ENCODE measurements at places on chromosomes 4 and X.
A peak's percentile ranks its signal among the peaks of the same experiment; 100 is the strongest.

DNA sequence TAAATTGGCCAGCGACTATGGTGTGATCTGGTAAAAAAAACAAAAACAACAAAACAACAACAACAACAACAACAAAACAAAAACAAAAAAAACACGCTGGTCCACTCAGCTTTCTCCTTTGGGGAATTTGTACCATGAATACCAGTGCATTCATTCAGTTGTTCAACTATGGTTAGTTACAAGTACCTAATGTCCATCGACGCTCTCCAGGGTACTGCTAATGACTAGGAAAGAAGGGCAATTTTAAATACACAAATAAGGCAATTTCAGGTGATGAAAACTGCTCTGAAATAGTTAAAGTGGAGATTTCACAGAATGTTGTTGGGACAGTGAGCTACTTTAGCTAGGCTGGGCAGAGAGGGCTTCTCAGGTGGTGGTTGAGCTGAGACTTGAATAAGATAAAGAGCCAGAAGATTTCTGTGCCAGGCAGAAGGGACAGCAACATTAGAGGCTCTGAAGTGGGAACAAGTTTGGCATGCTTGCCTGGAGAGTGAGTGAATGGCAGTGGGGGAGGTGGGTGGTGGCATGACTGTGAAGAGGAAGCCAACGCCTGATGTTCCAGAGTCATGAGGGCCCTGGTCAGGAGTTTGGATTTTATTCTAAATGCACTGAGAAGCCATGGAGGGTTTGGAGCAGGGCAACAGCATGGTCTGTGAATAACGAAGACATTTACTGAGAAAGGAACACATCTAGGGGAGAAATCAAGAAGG is 45.9 kb upstream of the PGRMC2 start:
- DNase-seq: no peak

DNA sequence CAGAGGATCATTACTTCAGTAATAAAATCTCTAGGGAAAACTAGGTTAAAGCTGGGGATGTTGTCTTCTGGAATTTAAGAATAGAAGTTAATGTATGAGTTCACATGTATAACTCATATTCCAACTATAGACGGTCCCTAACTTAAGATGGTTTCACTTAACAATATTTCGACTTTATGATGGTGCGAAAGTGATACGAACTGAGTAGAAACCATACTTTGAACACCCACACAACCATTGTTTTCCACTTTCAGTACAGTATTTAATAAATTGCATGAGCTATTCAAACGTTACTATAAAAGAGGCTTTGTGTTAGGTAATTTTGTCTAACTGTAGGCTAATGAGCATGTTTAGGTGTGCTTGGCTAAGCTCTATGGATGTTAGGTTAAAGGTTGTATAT is 38.7 kb downstream of the CCSER1 start:
- DNase-seq: no peak

GRCh38 chrX:108468486-108468885 is 28.8 kb downstream of the COL4A5 start:
- no peak for DNase-seq

DNA sequence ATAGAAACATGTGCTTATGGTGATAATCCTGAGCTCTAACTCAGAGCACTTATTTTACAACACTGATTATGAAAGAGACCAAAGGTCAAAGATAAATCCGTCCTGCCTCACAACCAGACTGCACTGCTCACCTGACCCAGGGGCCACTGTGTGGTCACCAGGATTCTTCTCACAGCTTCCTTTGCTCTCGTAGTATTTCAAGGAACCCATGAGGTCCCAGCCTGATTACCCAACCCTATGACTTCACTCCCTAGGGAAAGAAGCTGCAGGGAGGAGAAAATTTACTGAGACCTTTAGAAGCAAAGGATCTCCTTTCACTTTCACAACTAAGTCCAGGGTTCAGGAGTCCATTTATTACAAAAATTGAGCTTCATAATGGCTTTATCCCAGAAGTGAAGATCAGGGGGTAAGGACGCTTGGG is 9.6 kb downstream of the SLC25A5 start:
- DNase-seq: peak; percentile 85

DNA sequence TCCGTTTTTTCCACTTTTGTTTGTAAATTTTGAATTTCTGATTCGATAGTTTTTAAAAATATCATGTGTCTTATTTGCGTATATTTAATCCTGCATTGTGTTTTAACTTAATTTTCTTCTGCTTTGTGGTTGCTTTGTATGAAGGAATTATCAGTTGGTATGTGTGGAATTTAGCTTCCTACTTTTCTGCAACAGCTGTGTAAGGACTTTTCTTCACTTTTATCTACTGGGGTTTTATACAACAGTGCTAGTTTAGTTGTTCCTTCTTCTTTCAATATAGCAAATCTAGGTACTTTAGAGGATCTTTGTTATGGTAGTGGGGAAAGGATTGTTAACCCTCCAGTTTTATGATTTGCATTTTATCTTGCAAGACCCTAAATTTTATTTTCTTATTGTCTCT is 410.3 kb downstream of the CCSER1 start:
- no peak for DNase-seq

- no peak for DNase-seq
Measured at GRCh38 chr4:120819805-120820437, 102.6 kb downstream of the PRDM5 start.

DNA sequence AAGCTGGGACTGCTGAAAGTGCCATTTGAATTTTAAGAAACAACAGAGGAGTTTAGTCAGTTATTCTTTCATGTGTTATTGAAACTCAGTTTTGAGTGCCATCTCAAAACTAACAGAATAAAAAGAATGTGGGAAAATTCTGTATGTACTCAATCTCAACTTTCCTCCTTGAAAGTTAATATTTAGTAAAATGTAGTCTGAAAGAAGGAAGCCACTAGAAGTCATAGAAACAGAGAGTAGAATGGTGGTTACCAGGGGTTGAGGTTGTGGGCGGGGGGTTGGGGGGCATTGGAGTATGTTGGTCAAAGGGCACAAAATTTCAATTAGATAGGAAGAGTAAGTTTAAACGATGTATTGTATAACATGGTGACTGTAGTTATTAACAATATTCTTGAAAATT is 628.3 kb upstream of the MAGEB2 start:
- DNase-seq: no peak

- DNase-seq: no peak
Measured at GRCh38 chr4:133565379-133565778, 416.3 kb downstream of the PCDH10 start.

DNA sequence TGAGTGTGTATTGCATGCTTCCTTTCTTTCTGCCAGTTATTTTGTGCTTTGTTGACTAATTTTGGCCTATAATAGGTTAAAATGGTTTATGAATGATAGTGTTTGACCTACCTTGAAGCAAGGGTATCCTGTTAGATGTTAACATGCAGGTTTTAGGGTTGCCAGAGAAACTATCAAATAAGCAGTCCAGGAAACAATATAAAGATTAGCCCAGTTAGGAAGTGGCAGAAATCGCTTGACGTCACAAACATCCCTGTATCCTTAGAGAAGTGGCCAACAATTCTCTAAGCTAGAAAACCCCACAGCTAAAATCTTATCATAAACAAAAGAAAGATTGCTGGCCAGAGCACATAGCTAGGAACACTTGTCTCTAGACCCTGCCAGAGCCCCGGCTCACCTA is 3.8 kb downstream of the NAP1L5 start:
- no peak for DNase-seq

- DNase-seq: no peak
Measured at GRCh38 chrX:55908661-55909212, 191.2 kb downstream of the RRAGB start.

DNA sequence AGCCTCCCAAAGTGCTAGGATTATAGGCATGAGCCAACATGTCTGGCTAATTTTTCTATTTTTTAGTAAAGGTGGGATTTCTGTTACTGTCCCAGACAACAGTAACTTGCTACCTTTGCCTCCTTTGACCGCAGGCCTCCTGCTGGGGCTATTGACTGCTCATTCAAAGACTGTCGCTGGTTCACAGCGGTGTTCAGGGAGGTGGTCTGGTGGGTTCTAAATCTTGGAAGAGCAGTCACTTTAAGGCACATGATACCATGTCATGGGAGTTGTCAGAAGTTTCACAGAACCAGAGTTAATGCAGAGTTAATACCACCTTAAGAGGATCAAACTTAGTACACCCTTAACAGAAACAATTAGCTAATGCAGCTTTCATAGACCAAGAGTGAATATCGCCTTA is 3.8 kb downstream of the ASMT start:
- no peak for DNase-seq

GRCh38 chrX:41293269-41293668 is 40.7 kb upstream of the DDX3X start:
- DNase-seq: peak; percentile 35

DNA sequence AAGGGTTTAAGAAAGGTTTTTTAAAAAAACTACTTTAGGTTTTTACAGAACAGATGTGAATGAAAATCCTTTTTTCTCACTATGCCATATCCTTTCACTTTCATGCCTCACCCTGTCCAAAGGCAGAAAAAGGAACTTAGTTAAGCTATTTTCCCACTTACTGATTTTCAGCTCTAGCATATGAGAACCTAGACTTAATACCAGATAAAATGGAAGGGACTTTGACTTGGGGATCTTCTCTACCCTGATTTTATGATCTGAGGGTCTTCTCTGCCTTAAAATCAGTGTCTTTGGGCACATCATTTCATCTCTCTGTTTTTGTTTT is 42.4 kb downstream of the FNIP2 start:
- no peak for DNase-seq

DNA sequence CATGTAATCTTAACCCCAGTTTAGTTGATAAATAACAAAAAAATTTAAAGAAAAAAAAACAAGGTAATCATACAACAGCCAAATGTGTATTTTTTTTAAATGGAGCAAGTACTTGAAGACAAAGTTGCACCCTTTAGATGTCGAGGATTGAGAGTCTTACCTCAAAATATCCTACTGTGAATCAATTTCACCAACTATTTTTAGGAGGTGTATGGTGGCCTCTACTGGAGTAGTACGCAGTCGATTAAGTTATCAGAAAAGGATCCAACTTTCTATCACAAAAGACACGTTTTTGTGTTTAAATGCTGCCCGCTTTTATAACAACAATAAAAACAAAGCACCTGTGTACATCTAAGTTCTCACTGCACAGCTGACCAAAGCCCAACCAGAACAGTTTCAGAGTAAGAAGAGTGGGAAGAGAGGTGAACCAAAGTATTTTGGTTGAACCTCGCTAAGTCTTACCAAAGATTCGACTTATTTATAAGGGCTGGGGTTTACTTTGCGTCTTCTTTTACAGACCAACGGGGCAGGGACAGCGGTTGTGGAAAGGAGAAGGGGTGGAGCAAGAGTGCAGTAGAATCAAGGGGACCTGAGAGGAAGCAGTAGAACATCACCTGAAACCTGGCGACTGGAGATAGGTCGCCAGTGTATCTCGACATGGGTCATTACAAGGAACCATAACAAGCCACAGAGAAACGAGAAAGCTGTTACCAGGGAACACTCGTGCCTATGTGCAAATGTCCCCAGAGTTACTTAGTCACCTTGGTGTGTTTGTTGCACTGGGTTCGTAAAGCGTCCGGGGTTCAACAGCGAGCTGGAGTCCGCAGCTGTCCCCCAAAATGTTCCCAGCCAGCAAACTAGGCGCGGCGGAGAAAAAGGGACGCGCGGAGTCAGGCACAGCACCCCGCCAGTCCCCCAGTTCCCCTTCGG is 1.1 kb downstream of the RPS6KA6 start:
- DNase-seq: no peak

GRCh38 chr4:25050370-25051078 is 19.8 kb upstream of the LGI2 start:
- DNase-seq: no peak

DNA sequence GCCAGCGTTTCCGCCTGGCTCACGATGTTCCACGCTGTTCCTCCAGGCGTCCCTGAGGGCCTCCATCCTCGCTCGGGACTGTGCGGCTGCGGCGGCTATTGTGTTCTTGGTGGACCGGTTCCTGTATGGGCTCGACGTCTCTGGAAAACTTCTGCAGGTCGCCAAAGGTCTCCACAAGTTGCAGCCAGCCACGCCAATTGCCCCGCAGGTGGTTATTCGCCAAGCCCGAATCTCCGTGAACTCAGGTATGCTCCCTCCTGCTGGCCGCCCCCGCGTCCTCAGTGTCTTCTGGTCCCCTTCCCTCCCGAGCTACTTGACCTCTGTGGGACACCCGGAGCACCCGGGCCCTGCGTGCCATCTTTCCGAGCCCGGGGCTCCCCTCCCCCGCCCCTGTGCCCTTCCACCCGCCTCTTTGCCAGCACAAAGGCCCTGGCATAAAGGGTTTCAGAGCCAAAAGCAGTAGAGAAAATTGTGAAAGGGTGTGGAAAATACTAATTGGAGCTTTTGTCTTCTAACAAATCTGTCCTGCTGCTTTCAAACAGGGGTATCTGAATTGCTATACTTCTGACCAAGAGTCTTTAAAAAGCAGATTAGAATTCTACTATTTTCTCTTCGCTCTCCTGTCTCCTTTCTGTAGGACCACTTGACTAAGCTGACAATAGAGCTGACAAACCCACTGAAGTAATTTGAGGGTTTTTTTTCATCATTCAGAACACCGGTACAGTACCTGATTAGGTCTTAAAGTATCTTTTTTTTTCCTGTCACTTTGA is 104.0 kb downstream of the NEUROG2 start:
- DNase-seq: no peak

DNA sequence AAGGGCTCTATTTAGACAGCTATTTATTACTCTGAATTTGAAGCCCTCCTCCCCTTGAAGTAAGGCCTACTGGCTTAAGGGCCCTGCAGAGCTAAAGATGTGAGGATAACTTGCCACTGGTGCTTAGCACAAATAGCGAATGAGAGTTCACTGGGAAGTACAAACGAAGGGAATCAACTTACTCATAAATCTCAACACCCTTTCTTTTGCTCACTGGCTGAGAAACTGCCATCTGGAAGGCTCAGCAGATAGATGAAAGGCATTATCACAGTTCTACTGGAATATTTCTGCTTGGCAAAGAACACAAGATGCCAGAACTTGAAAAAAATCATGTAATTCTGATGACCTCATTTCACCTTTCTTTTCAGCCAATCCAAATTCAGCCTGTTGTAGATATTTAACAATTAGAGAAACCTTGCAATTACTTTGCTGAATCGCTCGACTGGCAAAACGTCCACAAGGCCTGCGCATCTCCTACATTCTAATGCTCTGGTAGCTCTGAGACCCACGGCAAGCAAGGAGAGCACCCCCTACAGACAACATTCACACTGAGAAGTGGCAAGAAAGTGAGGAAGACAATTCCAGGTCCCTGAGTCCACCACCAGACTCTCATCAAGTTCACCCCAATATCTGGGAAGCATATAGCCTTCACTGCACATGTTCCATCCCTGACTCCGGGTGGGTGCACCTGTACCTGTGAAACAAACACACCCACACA is 27.5 kb downstream of the TSPAN5 start:
- DNase-seq: no peak

Measured in NB4 (cell line).